ENCODE measurements at places on chromosomes 12 and 14.

DNA sequence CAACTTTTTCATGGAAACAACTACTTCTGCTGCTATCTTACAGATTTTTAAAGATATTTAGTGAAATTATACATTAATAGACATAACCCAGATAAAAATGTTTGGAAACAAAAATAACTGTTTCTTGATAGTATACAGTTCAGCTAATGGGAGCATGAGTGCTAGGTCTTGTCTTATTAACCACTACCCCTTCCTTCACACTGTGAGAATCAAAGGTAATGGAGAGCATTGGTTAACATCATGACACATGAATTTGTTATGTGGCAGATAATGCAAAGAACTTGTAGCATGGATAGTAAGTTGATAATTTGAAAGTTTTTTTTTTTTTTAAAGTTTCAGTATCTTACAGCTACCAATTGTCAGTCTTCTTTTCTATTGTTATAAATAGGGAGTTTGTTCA, 44.2 kb downstream of the CCDC91 start:
- DNase-seq, result no peak

GRCh38 chr14:54342806-54343205, 54.0 kb upstream of the CDKN3 start:
- no peak for DNase-seq

DNA sequence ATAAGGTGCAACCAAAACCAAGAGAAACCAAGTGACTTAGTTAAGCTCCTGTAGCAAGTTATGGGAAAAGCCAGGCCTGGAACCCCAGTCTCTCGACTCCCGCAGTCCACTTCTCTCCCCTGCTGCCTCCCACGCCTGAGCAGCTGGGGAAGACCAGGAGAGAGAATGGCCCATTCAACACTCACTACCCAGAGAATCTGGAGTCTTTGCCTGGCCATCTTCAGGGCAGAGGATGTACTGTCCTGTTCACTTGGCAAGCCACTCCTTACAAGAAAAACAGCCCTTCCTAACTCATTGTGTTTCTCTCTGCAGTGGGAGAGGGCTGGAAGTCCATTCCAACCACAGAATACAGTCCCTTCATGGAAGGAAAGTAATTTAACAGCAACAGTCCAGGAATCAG, 1.8 kb downstream of the PITPNM2 start:
- DNase-seq, result no peak

- DNase-seq, result no peak
Observed at GRCh38 chr12:66236969-66237368, 48.0 kb downstream of the IRAK3 start.

- DNase-seq, result no peak
Observed at GRCh38 chr14:50342221-50343078, 30.3 kb downstream of the DMAC2L start.

GRCh38 chr14:28765169-28765830, 1.3 kb upstream of the FOXG1 start:
- no peak for DNase-seq

DNA sequence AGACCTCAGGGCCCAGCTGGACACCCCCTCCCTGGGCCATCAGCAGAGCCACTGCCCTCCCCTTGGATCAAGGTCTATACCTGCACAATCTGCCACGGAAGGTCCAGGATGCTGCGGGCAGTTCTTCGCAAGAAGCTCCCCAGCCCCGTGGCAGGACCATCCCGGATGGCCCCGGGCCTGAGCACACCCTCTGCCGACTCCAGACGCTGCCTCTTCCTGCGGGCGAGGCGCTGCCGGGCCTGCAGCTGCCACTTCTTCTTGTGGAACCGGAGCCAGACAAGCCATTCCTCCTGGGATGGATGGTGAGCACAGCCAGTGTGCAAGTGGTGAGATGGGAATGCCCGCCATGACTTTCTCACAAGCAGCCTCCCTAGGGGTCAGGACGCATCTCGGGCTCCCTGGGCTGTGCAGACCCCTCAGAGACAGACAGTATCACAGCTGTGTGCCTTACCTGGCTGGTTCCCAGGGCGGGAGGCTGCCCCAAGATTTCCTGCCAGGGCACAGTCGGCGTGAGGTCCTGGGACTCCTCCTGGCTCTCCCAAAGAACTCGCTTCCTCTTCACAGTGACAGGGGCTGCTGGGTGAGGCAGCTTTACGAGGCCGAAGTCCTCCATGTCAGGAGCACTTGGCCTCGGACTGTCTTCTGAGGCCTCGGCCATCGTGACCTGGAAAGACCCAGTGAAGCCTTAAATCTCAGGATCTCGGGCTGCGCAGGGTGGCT, 30.8 kb downstream of the P2RX2 start:
- DNase-seq, result no peak

- no peak for DNase-seq
Observed at GRCh38 chr14:49977126-49977841, 84.4 kb downstream of the ARF6 start.

DNA sequence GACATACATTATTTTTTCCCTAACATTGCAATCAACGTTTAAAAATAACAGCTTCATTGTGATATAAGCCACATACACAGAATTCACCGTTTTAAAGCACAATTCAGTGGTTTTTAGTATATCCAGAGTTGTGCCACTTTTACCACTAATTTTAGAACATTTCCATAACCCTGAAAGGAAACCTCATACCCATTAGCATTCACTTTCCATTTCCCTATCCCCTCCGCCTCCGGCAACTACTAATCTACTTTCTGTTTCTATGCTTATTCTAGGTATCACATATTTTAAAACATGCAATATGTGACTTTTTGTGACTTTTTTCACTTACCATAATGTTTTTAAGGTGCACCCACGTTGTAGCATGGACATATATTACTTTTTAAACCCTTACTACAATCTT, 55.6 kb upstream of the ISM2 start:
- no peak for DNase-seq

DNA sequence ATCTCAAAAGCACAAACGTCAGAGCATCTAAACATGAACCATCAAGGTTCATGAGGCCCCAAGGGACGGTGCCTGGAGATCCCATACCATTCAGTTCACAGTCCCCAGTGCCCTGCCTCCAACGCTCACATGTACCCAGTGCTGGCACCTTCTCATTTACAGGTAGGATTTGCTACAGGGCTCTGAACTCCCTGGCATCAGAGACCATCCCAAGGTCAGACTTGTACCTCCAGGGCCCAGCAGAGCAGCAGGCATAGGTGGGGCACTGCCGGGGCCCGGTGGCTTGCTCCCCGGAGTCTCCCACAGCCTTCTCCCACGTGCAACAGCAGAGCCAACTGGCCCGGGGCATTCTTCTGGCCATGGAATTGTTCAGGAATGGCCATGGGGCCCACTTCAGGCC, 114.8 kb downstream of the BCL11B start:
- no peak for DNase-seq

GRCh38 chr12:50222275-50222783, 55.2 kb upstream of the CERS5 start:
- no peak for DNase-seq

GRCh38 chr12:69007101-69007854, 74.3 kb upstream of the CPM start:
- DNase-seq, result no peak

GRCh38 chr14:100246809-100247428, 8.0 kb downstream of the YY1 start:
- no peak for DNase-seq

GRCh38 chr12:55712700-55713415, 3.0 kb upstream of the BLOC1S1 start:
- no peak for DNase-seq

DNA sequence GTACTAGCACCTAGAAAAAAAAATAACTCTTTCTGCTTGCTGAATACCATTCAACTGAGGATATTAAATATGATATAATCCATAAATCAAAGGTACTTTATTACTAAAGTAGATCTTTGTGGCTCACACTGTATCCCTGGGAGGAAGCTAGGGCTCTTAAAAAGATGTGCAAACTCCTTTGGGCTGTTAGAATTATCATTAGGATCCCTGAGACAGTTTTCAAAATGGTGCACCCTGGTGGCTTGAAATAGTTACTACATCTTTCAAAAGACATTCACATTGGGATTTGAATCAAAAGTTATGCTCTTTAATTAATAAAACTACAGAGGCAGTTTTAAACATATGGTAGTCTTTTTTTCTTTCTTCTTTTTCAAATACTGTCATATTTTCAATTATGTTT, 228.5 kb upstream of the G2E3 start:
- DNase-seq, result no peak

DNA sequence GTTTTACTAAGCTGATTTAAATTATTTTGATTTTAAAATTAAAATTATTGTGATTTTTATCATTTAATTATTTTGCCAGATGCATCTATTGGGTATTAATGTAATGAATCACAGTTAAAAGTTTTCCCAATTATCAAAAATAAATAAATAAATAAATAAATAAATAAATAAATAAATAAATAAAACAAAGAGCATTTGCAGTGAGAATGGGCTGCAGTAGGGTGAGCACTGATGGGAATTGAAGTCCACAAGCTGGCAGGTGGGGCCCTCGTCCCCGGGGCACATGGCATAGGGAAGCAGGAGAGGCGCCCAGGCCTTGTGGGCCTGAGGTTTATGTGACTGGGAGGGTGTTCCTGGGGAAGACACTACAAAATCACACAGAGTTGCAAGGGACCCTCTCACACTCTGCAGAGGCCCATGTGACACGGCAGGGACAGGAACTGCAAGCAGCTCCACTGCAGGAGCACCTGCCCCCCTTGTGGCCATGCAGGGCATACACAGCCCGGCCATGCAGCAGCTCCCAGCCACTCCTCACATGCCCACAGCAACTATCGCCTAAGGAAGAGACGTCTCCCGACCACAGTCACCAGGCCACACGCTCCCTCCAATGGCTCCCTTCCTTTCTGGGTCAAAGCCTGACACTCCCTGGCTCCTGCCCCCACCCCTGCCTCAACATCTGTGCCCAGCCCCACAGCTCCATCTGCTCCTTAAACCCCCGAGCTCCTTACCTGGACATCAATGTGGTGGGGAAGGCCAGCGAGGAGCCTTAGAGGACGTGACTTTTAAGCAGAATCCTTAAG, 256.3 kb upstream of the SFSWAP start:
- no peak for DNase-seq

DNA sequence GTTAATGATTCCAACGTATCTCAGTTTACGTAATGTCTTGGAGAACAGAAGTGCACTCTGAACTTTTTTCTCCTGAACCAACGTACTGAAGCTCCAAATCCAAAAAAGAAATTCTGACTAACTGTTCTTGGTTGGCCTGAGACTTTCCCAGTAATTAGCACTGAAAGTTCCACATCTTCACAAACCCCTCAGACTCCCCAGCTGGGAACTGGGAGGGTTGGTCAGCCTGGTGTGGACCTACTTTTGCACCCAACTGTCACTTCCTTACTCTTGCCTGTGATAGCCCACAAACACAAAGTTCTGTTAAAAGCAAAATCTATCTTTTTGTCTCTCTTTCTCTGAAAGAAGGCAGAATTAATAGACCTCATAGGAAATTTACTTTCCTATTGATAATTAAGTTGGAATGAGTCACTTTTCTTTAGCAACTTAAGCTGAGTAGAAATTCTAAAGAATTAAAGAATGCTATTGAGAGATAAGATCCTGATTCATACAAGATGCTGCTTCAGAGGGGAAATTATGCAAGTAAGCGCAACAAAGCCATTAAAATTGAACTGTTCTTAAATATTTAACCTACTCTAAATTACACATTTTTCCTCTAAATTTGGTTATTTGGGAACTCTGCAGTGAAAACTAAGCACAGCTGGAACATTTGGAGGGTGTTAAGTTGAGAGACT, 155.0 kb downstream of the EPS8 start:
- DNase-seq, result no peak

DNA sequence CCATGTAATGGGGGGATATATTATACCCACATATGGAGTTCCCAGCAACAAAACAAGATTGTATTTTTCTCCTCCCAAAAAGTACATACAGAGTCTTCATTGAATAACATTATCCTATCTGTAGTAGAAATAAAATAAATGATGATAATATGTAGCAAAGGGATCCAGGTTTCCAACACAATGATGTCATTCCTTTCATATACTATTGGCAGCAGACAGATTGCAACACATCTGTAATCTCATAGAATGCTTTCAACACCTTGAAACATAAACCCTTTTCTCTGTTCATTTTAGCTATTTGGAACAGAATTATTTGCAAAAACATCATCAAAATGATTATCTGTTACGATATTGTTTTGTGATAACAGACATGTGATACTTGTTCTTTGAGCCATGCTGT, 317.6 kb downstream of the DPF3 start:
- DNase-seq, result no peak

DNA sequence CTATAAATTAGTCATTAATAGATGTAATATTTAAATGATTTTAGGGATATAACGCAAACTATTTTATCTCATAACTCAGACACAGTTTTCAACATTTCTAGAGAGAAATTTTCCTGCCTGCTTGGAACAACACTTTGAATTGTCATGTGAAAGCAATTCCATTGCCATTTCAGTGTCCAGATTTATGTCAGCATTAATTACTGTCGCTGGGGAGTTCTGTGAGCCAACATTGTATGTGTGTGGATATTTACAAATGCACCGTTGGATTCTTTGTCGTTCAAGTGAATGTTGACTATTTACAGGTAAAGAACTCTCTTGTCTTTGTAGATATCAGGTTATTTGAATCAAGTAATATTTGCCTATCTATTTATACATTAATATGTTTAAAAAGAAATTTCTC, 465.3 kb upstream of the RGS6 start:
- DNase-seq, result no peak

DNA sequence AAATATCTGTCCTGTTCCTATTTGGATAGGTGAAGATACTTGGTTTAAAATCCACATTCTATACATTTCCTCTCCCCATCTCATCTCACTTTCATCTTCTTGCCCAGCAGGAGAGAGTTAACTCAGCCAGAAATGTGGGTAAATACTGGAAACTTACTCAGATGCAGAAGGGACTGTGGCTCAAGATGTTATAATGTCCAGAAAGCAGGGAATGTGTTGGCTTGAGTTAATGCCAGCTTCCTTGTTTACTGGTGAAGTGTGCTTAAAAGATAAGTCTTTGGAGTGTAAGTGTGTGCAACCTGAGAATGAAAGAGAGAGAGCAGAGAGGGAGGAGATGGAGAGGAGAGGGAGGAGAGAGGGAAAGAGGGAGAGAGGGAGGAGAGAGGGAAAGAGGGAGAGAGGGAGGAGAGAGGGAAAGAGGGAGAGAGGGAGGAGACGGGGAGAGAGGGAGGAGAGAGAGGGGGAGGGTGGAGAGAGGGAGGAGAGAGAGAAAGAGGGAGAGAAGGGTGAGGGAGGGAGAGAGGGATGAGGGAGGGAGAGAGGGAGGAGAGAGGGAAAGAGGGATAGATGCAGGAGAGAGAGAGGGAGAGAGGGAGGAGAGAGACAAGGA, 22.0 kb upstream of the SNRPF start:
- DNase-seq, result no peak
